ENCODE measurements at places on chromosomes 5 and 9. TPM values are rescaled to one million over a fixed set of nuclear protein-coding genes. Genes with fewer than 3 reads are reported as not detected.

ASPN gene
- 11.2 TPM for total RNA-seq

HACD4 gene
- total RNA-seq, result 4.9 TPM

RNF180 gene
- total RNA-seq, result 0.63 TPM

ANKRD33B gene
- 3.6 TPM for total RNA-seq

RCL1 gene
- total RNA-seq, result 7.6 TPM

PCDHA10 gene
- total RNA-seq, result 0.26 TPM

NR4A3 gene
- total RNA-seq, result 0.32 TPM
